Activated gamma-delta T cell treated with anti-CD3 and anti-CD28 coated beads, Interleukin-2, amount 50 U/mL, for 16 hours (primary cell): ENCODE measurements at places on chromosomes 11 and 22.

DNA sequence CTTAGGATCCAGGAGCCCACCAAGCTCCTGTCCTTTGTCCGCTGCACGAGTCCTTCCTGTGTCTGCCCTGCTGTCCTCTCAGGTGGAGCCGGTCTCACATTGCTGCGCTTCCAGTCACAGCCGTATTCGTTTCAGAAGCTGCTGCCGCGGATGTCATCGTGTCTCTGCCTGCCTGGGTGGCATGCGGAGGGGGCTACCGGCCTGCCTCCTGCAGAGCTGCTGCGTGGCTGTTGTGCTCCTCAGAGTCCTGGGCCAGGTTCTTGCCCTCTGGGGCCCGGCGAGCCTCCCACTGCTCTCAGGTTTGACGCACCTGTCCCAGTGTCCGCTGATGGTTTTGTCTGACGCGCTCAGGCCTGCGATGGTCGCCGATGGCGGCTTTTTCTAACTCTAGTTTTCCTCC lies 254.2 kb downstream of the TBC1D22A start:
- DNase-seq: no peak

DNA sequence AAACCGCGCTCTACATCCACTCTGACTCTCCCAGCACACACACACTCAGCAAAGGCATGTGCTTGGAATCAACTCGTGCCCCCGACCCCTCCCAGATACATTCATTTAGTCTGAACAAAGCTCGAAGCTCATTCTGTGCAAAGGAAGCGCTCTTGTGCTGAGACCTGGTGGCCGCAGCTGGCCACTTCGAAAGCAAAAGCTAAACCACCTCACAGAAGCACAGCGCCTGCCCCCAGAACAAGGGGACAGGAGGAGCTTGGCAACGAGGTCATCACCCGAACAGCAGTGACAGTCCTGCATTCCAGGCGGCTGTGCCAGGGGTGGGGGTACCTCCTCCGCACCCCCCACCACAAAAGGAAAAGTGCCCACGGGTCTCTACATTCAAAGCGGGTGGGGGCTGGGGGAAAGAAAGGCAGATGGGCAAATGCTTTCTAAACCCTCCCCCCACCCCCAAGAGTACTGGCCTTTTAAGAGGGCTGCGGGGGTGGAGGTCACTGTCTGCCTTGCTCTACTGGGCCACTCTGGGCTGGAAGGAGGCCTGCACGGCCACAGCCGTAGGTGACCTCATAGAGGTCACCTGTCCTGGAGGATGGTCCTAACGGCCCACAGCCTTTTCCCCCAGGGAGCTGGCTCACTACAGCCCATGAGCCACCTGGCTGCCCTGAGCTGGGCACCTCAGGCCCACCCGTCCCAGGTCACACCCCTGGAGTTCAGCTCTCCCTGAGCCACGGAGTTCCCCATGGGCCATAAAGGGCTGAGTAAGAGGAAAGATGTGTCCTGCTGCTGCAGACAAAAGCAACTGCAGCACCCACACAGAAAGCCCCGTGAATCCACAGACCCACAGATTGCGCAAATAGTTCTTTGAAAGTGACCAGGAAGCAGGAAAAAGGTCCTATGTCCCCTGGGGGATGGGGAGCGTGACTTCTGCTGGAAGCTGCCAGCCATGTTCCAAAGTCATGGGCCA lies 21.3 kb downstream of the CBX7 start:
- DNase-seq: no peak

- DNase-seq: no peak
Observed at GRCh38 chr22:32211011-32211410, 6.1 kb upstream of the RFPL2 start.

DNA sequence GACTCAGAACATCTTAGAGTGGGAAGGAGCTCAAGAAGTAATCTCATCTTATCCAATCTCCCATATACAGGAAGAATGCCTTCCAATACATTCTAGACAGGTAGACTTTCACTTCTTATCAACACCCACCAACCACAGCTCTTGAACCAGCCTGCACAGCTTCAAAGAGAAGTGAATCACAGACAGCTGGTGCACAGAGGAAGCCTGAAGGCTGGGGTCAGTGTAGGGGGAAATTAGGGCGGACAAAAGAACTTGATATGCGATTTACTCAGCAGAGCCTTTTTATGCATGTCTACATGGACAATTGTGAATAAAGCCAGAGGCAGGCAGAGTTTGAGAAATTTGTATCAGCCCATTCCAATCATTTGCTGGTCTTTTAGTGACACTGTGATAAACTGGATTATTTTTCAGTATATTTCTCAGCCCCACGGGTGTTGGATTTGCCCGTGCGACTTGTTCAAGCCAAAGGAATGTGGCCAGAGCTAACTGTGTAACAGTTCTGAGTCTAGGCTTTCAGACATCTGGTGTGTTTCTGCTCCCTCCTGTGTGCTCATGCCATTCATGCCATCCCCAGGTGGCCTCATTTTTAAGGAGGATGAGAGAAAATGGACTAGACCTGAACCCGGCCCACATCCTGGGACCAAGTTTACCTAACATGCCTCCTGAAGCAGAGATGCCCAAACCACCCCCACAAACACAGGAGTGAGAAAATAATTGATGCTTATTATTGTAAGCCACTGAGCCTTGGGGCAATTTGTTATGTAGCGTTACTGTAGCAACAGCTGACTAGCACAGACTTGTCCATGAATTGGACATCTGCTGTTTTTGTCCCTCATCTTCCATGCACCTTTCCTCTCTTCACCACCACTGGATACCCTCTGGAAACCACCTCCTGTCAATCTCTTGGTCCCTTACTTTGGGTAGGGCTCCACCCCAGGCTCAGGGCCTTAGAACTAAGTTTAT lies 137.5 kb upstream of the HSD17B12 start:
- DNase-seq: no peak

DNA sequence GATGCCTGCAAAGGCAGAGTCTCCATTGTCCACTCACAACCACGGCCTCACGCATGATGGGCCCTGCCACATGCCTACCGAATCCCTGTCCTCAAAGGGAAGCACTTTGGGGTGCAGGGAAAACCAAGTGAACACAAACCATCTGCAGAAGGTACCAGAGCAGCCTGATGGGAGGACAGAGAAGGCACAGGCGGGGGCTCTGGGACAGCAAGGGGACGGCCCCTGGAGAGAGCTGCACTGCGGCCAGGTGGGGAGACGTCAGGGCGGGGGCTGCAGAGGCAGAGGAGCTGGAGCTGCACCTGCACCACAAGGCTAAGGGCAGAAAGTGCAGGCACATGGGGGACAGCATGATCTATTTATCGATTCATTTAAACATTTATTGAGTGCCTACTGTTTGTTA lies 1056.0 kb downstream of the TBC1D22A start:
- DNase-seq: no peak

- no peak for DNase-seq
Observed at GRCh38 chr11:79430280-79430679, 10.6 kb downstream of the TENM4 start.

DNA sequence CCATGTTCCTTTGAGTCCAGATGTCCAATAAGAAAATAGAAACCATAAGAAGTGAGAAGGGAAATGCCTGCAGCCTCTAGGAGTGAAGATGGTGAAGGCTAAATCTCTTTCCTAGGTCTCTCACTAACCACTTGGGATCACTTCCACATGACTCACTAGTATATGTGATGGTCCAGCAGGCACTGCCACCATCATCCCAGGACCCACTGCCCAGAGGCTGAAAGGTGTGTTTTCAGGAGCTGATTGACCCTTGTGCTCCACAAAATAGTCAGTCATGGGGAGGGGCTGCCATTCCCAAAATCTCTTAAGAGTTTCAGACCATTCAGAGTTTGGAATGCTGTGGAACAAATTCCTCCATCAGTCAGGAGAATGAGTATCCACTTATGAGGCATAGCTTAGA lies 22.9 kb downstream of the UBASH3B start:
- DNase-seq: no peak

GRCh38 chr11:6418557-6419008 lies 311 bp downstream of the APBB1 start:
- DNase-seq: no peak

- DNase-seq: no peak
Observed at GRCh38 chr11:133952199-133953190, 4.3 kb downstream of the IGSF9B start.

DNA sequence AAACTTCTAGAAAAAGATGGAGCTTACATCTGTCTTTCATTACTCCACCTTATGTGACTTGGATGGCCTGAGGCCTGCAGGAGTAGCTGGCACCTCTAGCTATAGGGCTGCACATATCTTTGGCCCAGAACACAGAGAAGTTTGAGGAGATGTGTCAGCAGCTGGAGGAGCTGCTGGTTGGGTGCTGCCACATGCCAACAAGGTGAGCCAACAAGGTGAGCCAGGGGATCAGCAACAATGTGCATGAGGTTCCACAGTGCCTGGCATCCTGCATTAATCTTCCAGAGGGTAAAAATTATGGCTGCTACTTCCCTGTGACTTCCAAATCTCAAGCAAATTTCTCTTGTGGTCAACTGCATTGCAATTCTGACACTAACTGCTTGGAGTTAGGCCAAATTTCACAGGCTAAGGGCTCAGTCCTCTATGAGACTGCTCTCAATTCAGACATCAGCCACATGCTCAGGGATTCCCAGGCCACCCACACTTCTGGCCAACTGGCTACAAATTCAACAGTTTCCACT lies 16.0 kb downstream of the RBM7 start:
- no peak for DNase-seq

GRCh38 chr11:78961937-78962701 lies 387.5 kb upstream of the NARS2 start:
- DNase-seq: no peak

DNA sequence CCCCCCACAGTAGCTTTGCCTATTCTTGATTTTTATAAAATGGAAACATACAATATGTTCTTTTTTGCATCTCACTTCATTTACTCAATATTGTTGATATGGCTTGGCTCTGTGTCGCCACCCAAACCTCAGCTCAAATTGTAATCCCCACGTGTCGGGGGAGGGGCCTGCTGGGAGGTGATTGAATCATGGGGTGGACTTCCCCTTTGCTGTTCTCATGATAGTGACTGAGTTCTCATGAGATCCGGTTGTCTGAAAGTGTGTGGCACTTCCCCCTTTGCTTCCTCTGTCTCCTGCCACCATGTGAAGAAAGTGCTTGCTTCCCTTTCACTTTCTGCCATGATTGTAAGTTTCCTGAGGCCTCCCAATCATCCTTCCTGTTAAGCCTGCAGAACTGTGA lies 431.3 kb downstream of the MN1 start:
- DNase-seq: no peak

GRCh38 chr11:16178273-16178672 lies 178.1 kb downstream of the SOX6 start:
- no peak for DNase-seq

DNA sequence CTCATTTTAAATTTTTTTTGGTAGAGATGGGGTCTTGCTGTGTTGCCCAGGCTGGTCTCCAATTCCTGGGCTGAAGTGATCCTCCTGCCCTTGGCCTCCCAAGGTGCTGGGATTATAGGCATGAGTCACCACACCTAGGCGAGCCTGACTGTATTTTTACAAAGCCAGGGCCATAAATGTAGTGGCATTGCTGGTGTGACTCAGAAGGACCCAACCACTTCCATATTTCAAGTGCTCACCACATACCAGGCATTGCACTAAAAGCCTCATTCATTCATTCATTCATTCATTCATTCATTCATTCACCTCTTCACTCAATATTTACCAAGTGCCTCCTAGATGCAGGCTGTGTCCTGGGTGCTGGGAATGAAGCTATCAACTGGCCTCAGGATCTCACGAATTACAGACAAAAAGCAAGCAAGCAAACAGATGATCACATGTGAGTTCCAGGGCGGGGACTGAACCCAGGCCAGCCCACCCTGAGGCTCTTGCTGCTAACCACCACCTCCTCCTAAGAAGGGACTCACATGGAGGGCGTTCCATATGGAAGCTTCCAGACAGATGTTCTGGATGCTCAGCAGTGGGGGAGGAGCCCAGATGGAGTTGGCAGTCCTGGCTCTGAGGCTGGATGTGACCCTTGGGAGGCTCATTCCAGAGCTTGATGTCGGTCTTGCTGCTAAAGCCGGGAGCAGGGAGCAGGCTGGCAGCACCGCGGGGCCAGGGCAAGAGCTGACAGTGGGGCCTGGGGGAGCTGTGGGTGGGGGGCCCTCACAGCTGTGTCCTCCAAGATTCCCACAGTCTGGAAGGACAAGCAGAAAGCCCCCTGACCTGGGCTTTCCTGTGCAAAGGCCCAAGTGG lies 158.8 kb downstream of the CTTN start:
- DNase-seq: no peak

- no peak for DNase-seq
Observed at GRCh38 chr11:72570893-72571661, 103.1 kb downstream of the PDE2A start.

GRCh38 chr11:2796091-2796490 lies 89.5 kb downstream of the CDKN1C start:
- DNase-seq: no peak

DNA sequence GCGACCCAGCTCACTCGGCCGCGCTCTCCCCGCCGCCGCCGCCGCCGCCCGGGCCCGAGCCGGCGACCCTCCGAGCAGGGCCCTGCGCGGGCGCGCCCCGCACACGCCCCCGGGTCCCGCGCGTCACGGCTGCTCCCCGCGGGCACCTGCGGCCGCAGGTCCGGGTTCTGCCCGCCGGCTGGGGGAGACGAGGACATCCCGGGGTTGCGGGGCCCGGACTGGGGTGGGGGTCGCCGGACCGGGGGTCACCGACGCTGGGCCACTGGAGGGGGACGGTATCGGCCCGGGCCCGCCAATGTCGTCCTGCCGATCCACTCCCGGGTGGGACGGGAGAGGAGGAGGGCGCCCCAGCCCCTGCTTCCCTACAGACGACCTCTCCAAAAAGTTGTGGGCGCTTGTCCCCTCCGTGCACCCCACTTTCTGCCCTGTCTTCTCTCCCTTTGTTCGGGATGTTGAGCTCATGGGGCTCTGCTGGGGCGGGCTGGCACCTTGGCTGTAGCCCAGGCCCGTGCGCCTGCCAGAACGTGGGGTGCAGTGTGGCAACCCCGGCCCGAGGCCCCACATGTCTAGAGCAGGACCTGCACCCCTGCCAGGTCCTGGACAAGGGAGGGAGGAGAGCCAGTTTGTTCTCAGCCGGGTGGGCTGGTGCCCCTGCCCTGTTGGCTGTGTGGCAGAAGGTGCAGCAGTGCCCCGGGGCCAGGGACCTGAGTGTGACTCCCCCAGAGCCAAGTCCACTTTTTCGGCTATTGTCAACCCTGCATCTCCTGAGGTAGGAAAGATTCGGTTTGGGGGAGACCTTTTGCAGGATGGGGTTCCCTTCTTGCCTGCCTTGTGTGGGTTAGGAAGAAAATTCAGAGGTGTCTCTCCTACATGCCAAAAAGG lies 40.2 kb upstream of the CELSR1 start:
- no peak for DNase-seq

DNA sequence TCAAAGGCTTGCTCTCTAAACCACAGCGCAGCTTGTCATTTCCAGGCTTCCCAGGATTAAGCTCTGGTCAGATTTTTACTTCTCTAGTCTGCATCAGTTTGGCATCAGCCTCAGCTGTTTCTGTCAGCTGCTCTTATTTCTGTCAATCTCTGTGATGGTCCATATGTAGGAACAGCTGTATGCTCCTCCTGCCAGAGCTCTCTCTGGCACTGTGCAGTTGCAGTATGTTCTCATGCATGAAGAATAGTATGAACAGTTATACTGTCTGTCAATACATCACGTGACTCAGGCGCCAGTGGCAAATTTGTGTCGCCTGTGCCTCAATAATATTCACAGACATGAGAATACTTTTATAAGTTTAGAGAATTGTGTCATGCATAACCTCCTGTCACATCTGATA lies 6.7 kb downstream of the OR6M1 start:
- DNase-seq: no peak

GRCh38 chr11:19730373-19730772 lies 17.7 kb downstream of the NAV2 start:
- DNase-seq: no peak

GRCh38 chr11:31863170-31863832 lies 52.2 kb upstream of the PAX6 start:
- DNase-seq: no peak
